ENCODE measurements at places on chromosomes 11 and 22. TPM values are rescaled to one million over a fixed set of nuclear protein-coding genes. Genes with fewer than 3 reads are reported as not detected.

DDX17 gene
- polyA plus RNA-seq = 79.3 TPM

HEPACAM gene
- not detected for polyA plus RNA-seq

KRTAP5-11 gene
- not detected for polyA plus RNA-seq

MOGAT2 gene
- polyA plus RNA-seq = 0.62 TPM

OR10A2 gene
- not detected for polyA plus RNA-seq

INSC gene
- 6.6 TPM for polyA plus RNA-seq

TMEM179B gene
- polyA plus RNA-seq = 28.3 TPM

TEX12 gene
- polyA plus RNA-seq = not detected

TRIM48 gene
- polyA plus RNA-seq = not detected

SOX6 gene
- 4.6 TPM for polyA plus RNA-seq

NCF4 gene
- polyA plus RNA-seq = 16.3 TPM

SLCO2B1 gene
- polyA plus RNA-seq = 3.3 TPM

CASP4 gene
- polyA plus RNA-seq = 59.3 TPM

AMPD3 gene
- 5.2 TPM for polyA plus RNA-seq

OR5B2 gene
- not detected for polyA plus RNA-seq

OR5AN1 gene
- not detected for polyA plus RNA-seq

CNGA4 gene
- polyA plus RNA-seq = 0.08 TPM

LRRC74B gene
- polyA plus RNA-seq = not detected

SHANK3 gene
- 3.4 TPM for polyA plus RNA-seq

MYBPC3 gene
- polyA plus RNA-seq = 3.4 TPM

MRGPRX3 gene
- not detected for polyA plus RNA-seq

RAPSN gene
- not detected for polyA plus RNA-seq

OLFML1 gene
- 0.90 TPM for polyA plus RNA-seq

OMP gene
- polyA plus RNA-seq = not detected

POU2AF3 gene
- polyA plus RNA-seq = 4.3 TPM

CRYBA4 gene
- polyA plus RNA-seq = not detected

B3GAT3 gene
- 18.5 TPM for polyA plus RNA-seq

KRTAP5-1 gene
- polyA plus RNA-seq = not detected

LGALS1 gene
- 703 TPM for polyA plus RNA-seq

CLMP gene
- polyA plus RNA-seq = 4.9 TPM

FGF19 gene
- polyA plus RNA-seq = not detected

RAB36 gene
- 1.7 TPM for polyA plus RNA-seq

APLNR gene
- 0.43 TPM for polyA plus RNA-seq

OR10W1 gene
- polyA plus RNA-seq = not detected

PRODH gene
- polyA plus RNA-seq = not detected

CD6 gene
- polyA plus RNA-seq = 1.1 TPM

MPEG1 gene
- 5.2 TPM for polyA plus RNA-seq

TENM4 gene
- polyA plus RNA-seq = 0.65 TPM

CCDC34 gene
- polyA plus RNA-seq = 11.7 TPM

ANKK1 gene
- polyA plus RNA-seq = 0.73 TPM

TMPRSS4 gene
- 7.0 TPM for polyA plus RNA-seq

MS4A6A gene
- 34.2 TPM for polyA plus RNA-seq

All from stomach (tissue), 19 donors.